Astrocyte (in vitro differentiated cells and primary cell): ENCODE measurements at places on chromosomes 12 and 14.

- no peak for DNase-seq
Observed at GRCh38 chr14:30621354-30621939, 672 bp upstream of the SCFD1 start.

GRCh38 chr12:41905759-41906297 is 238.8 kb downstream of the GXYLT1 start:
- no peak for DNase-seq

DNA sequence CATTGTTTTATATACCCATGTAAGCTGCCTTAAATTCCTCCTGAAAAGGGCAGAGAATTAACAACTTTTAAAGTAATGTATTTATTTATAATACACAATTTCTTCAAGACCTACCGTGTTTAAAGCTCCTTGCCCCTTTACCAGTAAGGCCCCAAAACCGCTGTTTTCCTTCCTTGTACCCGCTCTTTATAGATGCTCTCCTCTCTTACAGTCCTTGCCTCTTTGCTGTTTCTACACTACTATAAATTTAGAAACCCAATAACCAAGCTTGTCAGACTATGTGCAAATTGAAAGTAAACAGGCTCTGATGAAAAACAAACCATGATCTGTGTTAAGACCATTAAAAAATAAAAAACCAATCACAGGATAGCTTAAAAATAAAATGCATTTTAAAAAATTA is 3.9 kb downstream of the MPHOSPH9 start:
- no peak for DNase-seq

DNA sequence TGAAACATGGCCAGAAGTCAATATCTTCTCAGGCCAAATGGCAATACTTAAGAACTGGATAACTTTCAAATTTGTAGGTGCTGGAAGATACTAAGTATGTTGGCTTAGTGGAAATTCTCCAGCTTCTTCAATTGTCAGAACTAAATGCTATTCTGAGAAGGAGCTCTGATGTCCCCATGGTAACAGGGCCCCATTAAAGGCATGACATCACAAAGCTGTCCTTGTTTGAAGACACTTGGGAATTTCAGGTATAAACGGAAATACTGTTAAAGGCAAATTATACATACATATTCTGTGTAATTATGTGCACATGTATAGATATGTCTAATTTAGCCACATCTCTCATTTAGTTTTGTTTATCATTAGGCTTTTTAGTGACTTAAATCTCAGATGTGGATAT is 210.0 kb upstream of the SEL1L start:
- DNase-seq: no peak

DNA sequence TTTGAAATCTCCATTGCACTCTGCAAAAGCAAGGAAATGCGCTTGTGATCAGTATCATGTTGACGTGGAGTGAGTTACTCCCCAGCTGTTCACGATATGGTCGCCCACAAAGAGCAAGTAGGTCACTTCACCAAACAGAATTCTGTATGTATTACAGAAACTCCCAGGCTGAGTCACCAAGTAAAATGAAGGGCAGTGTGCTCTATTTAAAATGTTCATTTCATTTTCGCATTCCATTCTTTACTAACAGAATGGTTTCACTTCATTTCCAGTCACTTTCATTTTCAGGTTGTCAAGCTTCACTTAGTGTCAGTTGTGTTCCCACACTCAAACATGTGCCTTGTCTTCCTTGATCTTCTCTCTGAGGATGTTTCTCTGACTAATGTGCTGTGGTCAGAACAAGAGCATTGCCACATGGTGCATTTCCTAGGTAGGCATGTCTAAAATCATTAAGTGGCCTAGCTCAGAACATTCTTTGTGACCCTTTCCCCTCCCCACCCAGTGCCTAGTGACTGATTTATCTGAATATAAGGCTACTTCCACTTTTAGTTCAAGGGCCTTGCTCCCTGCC is 391.2 kb downstream of the RAD51B start:
- peak; percentile 99 for DNase-seq

GRCh38 chr14:60233891-60234290 is 15.1 kb upstream of the PPM1A start:
- no peak for DNase-seq

GRCh38 chr12:86158956-86159355 is 97.2 kb downstream of the MGAT4C start:
- DNase-seq: peak; percentile 42

- DNase-seq: no peak
Observed at GRCh38 chr12:76762601-76762980, 1.3 kb upstream of the ZDHHC17 start.
